ENCODE measurements at places on chromosomes 7 and 10.

DNA sequence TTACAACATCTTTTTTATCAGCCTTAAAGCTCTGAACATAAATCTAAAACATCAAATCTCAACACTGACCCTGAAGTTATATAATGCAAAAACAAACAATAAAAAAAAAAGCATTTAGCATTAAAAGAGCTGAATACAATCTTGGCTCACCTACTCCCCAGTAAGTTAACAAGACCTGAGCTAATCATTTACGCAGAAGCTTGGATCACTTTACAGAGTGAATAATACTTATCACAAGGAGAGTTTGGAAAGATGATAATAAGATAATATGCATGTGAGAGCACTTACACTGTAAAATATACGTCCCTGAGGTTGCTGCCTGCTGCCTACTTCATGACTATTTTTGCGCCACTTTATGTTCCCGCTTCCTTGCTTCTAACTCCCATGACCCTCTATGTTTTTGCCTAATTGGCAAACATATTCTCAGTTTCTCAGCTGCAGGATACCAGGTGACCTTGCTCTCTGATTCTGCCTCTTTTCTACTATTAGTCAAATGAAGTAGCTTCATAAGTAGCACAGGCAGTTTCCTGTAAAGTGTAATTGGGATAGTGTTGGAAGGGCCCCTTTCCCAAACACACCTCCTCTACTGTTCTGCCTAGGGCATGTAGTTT is 333.6 kb downstream of the LRRTM3 start:
- no peak for DNase-seq

DNA sequence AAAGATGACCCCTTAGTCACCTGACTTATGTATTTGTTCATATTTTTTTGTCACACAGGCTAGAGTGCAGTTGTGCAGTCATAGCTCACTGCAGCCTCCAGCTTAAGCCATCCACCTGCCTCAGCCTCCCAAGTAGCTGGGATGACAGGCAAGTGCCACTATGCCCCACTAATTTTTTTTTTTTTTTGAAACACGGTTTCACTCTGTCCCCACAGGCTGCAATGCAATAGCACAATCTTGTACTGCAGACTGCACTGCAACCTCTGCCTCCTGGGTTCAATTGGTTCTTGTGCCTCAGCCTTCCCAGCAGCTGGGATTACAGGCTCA is 1.8 kb downstream of the MBLAC1 start:
- DNase-seq = no peak

DNA sequence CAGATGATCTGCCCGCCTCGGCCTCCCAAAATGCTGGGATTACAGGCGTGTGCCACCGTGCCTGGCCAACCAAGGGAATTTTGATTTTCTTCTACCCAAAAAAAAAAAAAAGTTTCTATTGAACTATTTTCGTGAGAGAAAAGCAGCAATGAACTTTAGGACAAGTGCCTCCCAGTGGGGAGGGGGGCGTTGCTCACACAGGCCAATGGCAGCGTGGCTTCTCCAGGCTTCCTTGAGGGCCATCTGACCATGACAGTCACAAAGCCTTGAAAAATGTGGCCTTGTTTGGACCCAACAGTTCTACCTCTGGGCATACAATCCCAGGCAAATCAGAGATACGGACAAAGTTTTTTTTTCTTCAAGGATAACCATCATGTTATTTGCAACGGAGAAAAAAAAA is 56.0 kb downstream of the TNRC18 start:
- DNase-seq = no peak

- no peak for DNase-seq
These were observed 544.8 kb downstream of the CNTNAP2 start for GRCh38 chr7:146661435-146661834.

GRCh38 chr7:37377231-37377630 is 71.4 kb downstream of the ELMO1 start:
- DNase-seq = no peak

DNA sequence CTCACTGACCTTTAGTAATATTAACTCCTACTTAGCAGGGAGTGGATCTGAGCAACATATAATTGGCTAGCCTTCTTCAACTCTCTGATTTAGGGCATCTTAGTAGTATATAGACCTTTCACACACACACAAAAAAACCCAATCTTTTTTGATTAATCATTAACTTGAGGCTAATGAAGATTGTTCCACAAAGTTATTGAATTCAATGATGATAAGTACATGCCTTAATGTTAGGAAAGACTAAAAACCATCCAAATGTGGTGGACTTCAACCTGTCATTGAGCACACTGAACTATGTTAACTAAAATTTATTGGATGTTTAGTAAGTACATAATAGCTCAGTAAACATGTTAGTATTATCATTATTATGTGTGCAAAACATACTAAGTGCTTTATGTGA is 179.4 kb upstream of the SLC25A13 start:
- no peak for DNase-seq

- DNase-seq = no peak
These were observed 7.0 kb downstream of the KNDC1 start for GRCh38 chr10:133166828-133167692.

GRCh38 chr7:21819048-21819447 is 126.7 kb downstream of the CDCA7L start:
- no peak for DNase-seq

GRCh38 chr7:142800088-142800487 is 29.3 kb downstream of the PRSS2 start:
- DNase-seq = no peak

GRCh38 chr7:15403751-15404150 is 158.1 kb downstream of the AGMO start:
- DNase-seq = no peak

DNA sequence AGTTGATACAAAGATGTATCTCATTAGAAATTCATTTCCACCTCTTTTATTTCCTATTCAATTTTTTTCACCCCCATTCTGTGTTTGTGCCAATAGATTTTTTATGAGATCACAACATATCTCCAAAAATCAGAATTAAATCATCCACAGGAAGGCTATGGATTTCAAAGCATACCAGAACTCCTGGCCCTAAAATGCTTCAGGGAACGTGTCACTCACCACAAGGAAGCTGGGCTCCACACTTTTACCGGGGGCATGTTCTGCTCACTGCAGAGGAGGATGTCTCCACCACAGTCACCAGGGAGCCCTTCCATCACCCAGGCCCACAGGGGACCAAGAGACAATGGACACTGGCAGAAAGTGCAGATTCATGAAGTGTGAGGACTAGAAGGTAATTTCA is 456.8 kb downstream of the KCNMA1 start:
- DNase-seq = no peak

- peak; percentile 44 for DNase-seq
These were observed at the start of gene ADCK2 for GRCh38 chr7:140672382-140673062. ADCK2 (plus strand) TSS chr7:140672945; CDS start chr7:140673331, 386 bp downstream.

DNA sequence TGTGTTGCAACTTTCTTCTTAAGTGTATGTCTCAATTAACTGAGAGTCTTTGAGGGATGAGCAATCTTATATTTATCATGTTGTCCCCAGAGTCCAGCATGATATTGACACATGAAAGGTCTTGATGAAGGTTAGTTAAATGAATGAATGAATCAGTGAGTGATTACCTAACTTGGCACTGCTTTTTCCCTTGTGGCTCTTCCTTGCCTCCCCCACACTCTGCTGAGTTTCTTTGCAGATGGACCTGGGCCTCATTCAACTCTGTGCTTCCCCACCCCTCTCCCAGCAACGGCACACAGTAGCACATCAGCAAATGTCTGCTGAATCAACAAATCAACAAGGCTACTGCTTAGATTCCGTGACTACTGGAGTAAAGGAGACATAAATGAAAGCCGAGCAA is 235.1 kb upstream of the CXCL12 start:
- DNase-seq = no peak

All from NCI-H774 (cell line).